ENCODE measurements at places on chromosomes 3 and 15. TPM values are rescaled to one million over a fixed set of nuclear protein-coding genes. Genes with fewer than 3 reads are reported as not detected.
A peak's percentile ranks its signal among the peaks of the same experiment; 100 is the strongest.

DNA sequence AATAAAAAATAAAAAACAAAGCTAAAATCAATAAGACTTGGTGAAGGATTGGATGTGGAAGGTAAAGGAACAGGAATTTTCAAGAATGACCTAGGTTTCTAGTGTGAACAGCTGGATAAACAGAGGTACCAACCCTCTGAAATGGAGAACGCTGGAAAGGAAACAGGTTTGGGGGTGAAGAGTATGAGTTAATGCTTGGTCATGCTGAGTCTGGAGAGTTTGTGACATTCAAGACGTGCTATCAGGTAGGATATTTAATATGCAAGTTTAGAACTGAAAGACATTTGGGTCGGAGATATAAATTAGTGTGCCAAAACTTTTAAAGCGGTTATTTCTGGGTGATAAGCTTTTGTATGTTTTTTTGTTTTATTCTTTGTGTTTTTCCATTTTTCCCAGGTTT is 11.4 kb upstream of the KLHL6 start:
- H3K4me3 ChIP-seq, result no peak overlapping the region
- H3K36me3 ChIP-seq, result no peaks in the 10 kb centered on the region
- H3K27ac ChIP-seq, result no peak overlapping the region
- H3K4me1 ChIP-seq, result no peaks in the 10 kb centered on the region
- no peaks in the 10 kb centered on the region for H3K27me3 ChIP-seq

- no peaks in the 10 kb centered on the region for H3K4me1 ChIP-seq
- no peaks in the 10 kb centered on the region for H3K36me3 ChIP-seq
- DNase-seq, result no peak
- H3K27me3 ChIP-seq, result no peaks in the 10 kb centered on the region
Observed at GRCh38 chr3:59563072-59563605, 513.3 kb upstream of the CFAP20DC start.

DNA sequence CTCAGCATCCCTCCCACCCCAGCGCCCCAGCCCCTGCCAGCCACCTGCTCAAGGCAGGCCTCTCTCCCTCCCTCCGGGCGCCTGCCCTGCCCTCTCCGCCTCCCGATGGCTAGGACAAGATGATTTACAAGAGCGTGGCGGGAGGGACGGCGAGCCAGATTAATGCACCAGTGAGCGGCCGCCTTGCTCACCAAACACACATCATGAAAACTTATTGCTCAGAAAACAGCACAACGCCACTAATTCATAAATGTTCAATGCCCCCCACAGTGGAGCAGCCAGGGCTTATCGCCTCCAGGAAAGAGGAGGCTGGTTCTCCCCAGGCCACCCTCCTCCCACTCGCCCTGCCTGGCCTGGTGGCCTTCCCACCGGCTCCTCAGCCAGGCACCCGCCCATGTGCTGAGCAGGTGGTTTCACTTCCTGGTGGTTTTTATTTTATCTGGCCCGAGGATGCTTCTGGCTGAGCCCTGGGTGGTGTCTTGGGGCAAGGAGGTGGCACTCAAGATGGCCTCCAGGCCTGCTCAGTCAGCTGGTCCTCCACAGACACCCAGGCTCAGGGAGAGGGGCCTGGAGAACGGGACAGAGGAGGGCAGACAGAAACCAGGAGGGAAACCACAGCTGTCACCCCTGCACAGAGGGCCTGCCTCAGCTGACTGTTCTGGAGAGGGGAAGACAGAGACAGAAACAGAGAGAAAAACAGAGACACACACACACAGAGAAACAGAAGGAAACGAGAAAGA is 284.9 kb downstream of the UACA start:
- no peaks in the 10 kb centered on the region for H3K36me3 ChIP-seq
- peak overlapping the region; percentile 4 for H3K27ac ChIP-seq
- H3K4me1 ChIP-seq, result peaks cover 12% of the 10 kb centered on the region
- no peaks in the 10 kb centered on the region for H3K27me3 ChIP-seq
- no peak overlapping the region for H3K4me3 ChIP-seq

- H3K27me3 ChIP-seq, result no peaks in the 10 kb centered on the region
- no peaks in the 10 kb centered on the region for H3K36me3 ChIP-seq
- H3K4me3 ChIP-seq, result no peak overlapping the region
Observed at GRCh38 chr3:127088511-127089351, 104.2 kb upstream of the PRR23E start.

DNA sequence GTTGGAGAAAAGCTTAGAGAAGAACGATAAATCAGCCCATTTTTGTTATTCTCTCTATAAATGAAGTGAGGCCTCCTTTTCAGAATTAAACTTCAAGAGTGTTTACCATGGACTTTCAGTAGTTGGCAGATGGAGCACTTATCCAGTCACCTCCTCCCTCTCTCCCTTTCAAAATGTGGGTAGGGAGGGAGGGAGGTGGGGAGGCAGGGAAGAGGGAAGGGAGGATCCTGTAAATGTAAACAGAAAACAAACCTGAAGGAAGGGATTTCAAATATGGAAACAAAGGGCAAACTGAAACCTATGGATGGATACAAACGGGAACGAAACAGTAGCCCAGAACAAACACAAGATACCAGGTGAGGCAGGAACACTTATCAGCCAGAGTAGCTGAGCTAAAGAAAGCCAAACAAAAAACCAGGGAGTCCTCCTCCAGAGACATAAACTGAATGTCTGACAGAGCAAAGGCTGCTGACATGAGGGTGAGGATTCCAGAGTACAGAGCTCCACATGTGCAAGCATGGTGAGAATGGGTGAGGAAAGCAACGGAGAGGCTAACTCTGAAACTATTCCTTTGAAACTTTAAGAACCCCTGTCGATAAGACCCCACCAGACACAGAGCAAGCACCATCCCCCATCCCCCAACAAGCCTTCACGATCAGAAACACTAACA is 41.0 kb upstream of the GP5 start:
- peaks cover 1% of the 10 kb centered on the region for H3K4me1 ChIP-seq
- peak; percentile 10 for DNase-seq
- H3K36me3 ChIP-seq, result peaks cover 54% of the 10 kb centered on the region
- no peak overlapping the region for H3K4me3 ChIP-seq

DNA sequence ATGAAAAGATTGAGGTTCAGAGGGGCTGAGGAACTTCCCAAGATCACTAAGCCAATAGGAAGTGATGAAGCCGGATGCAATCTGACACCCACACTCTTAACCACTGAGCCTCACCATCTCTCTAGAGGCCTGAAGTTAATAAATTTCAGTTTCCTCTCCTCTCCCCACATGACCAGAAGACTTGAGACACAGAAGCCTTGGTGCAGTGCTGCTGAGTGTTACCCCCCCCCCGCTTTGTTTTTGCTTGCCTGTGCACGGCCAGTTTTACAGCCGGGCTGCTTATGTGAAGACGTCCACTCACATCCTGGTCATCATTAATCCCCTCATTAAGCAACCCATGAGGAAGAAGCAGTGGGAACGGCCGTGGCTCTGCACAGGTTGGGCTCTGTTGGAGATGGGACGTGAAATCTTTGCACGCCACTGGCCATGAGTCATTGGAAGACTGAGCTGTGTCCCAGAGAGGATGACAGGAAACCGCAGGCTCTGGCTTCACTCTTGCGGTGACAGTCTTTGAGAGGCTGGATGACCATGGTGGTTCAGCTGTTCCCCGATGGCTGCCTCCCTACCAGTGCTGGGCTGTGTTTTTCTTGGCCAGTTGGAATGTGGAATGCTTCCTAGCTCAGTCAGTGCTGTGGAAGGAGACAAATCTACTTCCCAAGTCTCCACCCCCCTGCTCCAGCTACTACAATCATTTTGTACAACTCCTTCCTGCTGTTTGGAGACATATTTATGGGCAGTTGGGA is 232.6 kb upstream of the LRTM1 start:
- no peak overlapping the region for H3K27ac ChIP-seq
- H3K36me3 ChIP-seq, result no peaks in the 10 kb centered on the region
- no peak for DNase-seq
- no peaks in the 10 kb centered on the region for H3K27me3 ChIP-seq

- H3K36me3 ChIP-seq, result no peaks in the 10 kb centered on the region
- H3K27me3 ChIP-seq, result no peaks in the 10 kb centered on the region
- H3K4me3 ChIP-seq, result no peak overlapping the region
- DNase-seq, result no peak
Observed at GRCh38 chr15:80026310-80026709, 33.2 kb upstream of the ZFAND6 start.

- H3K4me1 ChIP-seq, result no peaks in the 10 kb centered on the region
- no peaks in the 10 kb centered on the region for H3K36me3 ChIP-seq
- H3K27ac ChIP-seq, result no peak overlapping the region
- no peak for DNase-seq
- no peaks in the 10 kb centered on the region for H3K27me3 ChIP-seq
Observed at GRCh38 chr3:116951610-116952009, 242.0 kb downstream of the TUSC7 start.

- H3K4me1 ChIP-seq, result no peaks in the 10 kb centered on the region
- no peaks in the 10 kb centered on the region for H3K36me3 ChIP-seq
- no peaks in the 10 kb centered on the region for H3K27me3 ChIP-seq
- DNase-seq, result no peak
- no peak overlapping the region for H3K27ac ChIP-seq
Observed at GRCh38 chr3:129238945-129239705, 10.3 kb upstream of the COPG1 start.

- no peak overlapping the region for H3K27ac ChIP-seq
- no peaks in the 10 kb centered on the region for H3K27me3 ChIP-seq
- no peak overlapping the region for H3K4me3 ChIP-seq
- peaks cover 5% of the 10 kb centered on the region for H3K4me1 ChIP-seq
Observed at GRCh38 chr3:4809922-4810321, 169.3 kb upstream of the BHLHE40 start.

DNA sequence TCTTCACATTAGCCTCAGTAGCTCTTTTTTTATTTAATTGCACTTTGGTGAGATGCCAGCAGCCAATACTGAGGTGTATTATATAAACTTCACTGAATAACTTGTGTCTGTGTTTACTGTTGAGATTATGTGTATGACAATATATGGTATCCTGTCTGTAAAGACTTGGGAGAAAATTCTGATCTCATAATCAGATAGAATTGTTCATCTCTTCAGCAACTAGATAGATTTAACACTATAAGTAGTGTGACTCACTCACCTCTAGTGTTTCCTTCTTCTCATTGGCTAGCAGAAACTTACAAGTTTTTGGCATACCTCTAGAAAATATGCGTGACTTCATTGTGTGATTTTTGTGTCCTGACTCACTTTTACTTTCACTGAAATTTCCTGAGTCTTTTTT is 67.6 kb upstream of the TGFBR2 start:
- H3K36me3 ChIP-seq, result no peaks in the 10 kb centered on the region
- peaks cover 4% of the 10 kb centered on the region for H3K4me1 ChIP-seq
- H3K27ac ChIP-seq, result no peak overlapping the region
- no peak for DNase-seq

- peak overlapping the region; percentile 91 for H3K27ac ChIP-seq
- peak overlapping the region; percentile 78 for H3K4me3 ChIP-seq
- H3K27me3 ChIP-seq, result no peaks in the 10 kb centered on the region
- peak; percentile 48 for DNase-seq
- peaks cover 14% of the 10 kb centered on the region for H3K4me1 ChIP-seq
Observed at GRCh38 chr3:14124223-14124614, 451 bp downstream of the CHCHD4 start.

CHRD gene
- total RNA-seq, result 16.7 TPM

FBXL22 gene
- 2.7 TPM for total RNA-seq

DUOXA1 gene
- total RNA-seq, result 42.6 TPM

MYLK gene
- total RNA-seq, result 324 TPM

DNA sequence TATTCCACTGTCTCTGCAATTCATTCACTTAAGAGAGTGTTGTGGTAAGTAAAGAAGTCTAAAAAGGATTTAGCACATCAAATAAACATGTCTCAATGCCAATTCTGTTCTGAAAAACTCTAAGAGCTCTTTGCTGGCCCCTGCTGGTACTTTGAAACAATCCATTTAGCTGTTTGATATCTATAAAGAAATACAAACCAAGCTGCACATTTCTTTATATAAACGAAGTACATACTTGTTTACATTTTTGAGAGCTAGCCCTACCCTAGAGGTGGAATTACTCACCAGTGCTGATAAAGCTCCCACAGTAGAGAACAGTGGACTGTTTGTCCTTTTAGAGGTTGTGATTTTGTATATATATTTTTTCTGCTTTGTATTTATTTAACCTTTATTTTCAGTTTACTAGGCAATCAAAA is 75.5 kb downstream of the NEDD4 start:
- H3K36me3 ChIP-seq, result no peaks in the 10 kb centered on the region
- no peaks in the 10 kb centered on the region for H3K4me1 ChIP-seq
- no peak for DNase-seq
- H3K4me3 ChIP-seq, result no peak overlapping the region
- H3K27ac ChIP-seq, result no peak overlapping the region

DNA sequence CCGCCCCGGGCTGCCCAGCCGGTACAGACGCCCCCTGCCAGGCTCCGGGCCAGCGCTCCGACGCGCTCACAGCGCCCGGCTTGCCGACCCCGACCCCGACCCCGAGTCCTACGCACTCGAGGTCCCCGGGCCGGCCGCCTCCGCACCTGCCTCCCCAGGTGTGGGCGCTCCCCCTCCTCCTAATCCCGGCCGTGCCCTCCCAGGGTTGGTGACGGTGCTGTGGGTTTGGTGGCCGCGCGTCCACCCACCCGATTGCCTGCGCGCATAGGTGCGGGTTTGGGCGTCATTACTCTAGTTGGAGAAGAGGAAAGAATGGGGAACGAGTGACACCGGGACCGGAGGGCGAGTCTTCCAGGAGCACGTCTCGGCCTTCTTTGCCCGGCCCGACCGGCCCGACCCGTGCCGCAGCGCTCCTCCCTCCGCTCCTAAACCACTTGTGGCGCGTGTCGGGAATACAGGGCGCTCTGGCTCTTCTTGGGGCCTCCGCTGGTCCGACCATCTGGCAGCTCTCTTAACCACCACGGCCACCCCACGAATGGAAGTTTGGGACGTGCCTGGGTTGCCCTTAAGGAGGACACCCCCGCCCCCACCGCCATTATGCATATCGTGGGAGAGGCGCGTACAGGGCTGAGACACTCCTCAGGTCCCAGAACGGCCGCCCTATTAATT is 810 bp upstream of the THRB start:
- peak overlapping the region; percentile 81 for H3K27ac ChIP-seq
- H3K36me3 ChIP-seq, result no peaks in the 10 kb centered on the region
- H3K4me1 ChIP-seq, result peaks cover 6% of the 10 kb centered on the region
- peak overlapping the region; percentile 66 for H3K4me3 ChIP-seq

DNA sequence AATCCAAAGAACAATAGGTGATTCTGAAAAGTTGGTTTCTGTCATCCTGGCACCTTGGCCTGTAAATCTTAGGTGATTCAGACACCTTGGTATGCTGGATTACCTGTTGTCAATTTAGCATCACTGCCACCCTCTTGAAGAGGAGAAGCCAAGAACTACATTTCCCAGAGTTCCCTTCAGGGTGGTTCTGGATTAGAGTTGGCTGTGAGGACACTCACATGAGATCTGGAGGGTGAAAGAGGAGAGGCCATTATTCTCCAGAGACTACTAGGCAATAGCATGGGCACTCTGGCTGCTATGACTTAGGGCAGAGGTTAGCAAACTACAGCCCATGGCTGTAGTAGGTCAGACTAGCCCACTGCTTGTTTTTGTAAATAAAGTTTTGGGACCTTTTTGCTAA is 41.7 kb upstream of the CORO2B start:
- DNase-seq, result no peak
- H3K27me3 ChIP-seq, result no peaks in the 10 kb centered on the region
- H3K4me1 ChIP-seq, result no peaks in the 10 kb centered on the region
- no peak overlapping the region for H3K4me3 ChIP-seq

SEMA5B gene
- total RNA-seq, result 2.2 TPM

GRCh38 chr3:190387578-190388213 is at the start of gene CLDN16:
CLDN16 (plus strand) TSS chr3:190388163; CDS start chr3:190388330, 167 bp downstream.
- no peaks in the 10 kb centered on the region for H3K4me1 ChIP-seq
- no peak within 1 kb of the TSS for H3K4me3 ChIP-seq
- no peaks in the 10 kb centered on the region for H3K27me3 ChIP-seq
- DNase-seq, result no peak
